Right atrium auricular region (tissue), 2 donors: ENCODE measurements at places on chromosomes 12 and 14.
A peak's percentile ranks its signal among the peaks of the same experiment; 100 is the strongest.

- DNase-seq, result no peak
Measured at GRCh38 chr12:56020423-56021184, at the start of gene IKZF4. Gene IKZF4 (plus strand): TSS chr12:56021043. CDS start chr12:56021494, 451 bp downstream.

DNA sequence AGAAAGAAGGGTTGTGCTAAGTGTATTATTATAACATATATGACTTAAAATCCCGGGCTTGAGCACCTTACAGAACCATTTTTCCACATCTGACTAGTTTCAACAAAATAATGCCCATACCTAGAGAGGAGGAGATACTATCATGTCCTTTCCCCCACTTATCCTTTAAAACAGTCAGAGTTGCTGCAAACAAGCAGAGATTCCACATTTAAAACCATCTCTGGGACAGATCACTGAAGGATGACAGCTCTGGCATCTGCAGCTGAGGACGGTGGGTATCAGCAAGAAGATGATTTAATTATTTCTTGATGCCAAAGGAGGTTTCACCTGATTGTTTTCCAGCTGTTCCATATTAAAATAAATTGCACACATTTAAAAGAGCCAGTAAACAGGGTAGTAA, 328.0 kb upstream of the TMTC1 start:
- DNase-seq, result no peak

GRCh38 chr12:40078266-40078665, 27.6 kb downstream of the SLC2A13 start:
- no peak for DNase-seq

- DNase-seq, result no peak
Measured at GRCh38 chr14:93957333-93957710, 19.0 kb downstream of the ASB2 start.

- DNase-seq, result no peak
Measured at GRCh38 chr14:100062590-100062989, 2.6 kb upstream of the EVL start.

GRCh38 chr12:113075137-113075683, 18.7 kb downstream of the DTX1 start:
- no peak for DNase-seq

GRCh38 chr12:112937741-112938719, at the start of gene OAS3:
Gene OAS3 (plus strand): TSS chr12:112938474. CDS start chr12:112938531, 57 bp downstream.
- DNase-seq, result peak; percentile 88

DNA sequence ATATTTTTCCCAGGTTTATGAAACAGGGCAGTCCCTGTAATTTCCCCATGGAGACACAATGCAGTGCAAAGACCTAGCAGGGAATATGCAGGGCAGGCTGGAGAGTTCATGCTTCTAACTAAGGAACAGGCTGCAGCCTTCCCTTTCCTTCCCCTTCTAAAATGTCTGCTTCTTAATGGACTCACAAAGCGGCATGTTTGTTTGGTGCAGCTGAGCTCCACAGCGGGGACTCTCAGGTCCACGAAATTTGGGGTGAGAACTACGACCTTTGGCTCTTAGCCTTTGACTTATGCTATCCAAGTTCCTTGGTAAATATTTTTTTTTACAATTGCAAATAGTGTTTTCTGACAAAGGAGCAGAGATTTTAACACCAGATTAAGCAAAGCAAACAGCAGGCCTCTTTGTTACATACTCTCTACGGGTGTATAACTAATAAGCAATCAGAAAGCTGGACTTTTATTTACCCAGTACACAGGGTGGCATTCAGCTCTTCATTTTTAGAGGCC, 323.6 kb downstream of the ZFP36L1 start:
- DNase-seq, result no peak

DNA sequence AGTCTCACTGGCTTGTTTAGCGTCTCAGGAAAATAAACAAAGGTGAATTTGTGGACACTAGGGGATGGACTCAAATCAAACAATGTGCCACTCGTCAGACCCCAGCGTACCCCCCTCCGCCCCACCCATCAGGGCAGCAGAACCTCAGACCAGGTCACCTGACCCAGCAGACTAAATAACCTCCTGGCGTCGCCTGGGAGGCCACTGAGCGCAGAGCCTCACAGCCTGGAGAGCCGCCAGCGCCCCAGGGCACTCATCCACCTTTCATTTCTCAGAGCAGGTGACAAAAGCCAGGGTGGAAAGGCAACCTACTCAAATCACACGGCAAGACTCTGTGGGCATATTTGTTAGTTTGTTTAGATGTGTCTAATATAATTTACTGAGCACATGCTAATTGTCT, 100.9 kb downstream of the DICER1 start:
- DNase-seq, result no peak

DNA sequence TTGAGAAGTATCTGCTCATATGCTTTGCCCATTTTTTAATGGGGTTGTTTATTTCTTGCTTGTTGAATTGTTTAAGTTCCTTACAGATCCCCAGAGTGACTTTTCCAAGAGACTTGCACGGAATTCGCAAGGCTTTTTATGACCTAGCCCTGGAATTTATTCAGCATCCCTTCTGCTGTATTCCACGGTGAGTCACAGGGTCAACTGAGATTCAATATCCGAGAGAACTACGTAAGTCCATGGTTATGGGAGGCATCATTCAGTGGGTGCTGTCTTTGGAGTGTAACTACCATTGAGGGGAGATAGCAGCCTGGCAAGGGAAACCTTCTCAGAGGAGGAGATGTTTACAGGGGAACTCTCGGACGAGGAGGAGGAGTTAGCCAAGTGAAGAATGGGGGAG, 20.9 kb upstream of the GPRC5A start:
- no peak for DNase-seq
